ENCODE measurements at places on chromosomes 5 and 9.
A peak's percentile ranks its signal among the peaks of the same experiment; 100 is the strongest.

DNA sequence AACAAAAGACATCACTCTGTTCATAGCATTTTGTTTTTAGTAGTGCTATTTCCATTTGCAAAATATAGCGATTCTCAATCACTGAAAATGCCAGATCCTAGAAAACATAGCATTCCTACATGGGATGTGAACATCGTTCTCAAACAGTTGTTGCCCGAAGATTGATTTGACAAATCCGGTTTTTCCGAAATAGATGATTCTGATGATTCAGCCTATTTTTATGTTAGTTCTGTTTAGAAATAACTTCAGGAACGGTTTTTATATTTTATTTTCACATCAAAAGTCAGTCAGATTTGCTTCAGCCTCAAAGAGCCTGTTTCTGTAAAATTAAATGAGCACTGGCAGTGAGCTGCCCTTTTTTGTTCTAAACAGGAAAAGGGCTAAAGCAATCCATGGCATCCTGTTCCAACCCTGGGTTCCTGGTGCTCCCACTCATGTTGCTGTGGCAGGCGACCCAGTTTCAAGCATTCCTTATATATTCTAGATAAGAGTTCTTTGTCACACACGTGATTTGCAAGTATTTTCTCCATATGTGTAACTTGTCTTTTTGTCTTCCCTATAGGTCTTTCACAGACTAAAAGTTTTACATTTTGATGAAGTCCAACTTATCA lies 14.2 kb upstream of the PSIP1 start:
- no peak for DNase-seq

DNA sequence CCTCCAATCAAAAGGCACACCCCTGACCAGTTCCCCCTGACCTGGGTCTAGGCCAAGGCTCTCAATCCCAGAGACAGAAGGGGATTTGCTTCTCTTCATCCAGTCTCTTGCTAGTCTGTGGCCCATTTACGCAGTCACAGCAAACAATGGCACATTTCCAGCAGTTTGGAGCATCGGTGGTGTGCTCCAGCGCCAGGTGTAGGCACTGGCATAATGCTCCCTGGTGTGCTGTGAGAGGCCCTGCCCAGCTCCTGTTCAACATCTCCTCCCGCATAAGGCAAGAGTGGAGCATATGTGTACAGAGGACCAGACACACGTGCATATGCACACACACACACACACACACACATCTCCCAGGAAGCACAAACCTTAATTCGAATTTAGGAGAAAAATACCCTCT lies 79.5 kb upstream of the ERCC6L2 start:
- no peak for DNase-seq

DNA sequence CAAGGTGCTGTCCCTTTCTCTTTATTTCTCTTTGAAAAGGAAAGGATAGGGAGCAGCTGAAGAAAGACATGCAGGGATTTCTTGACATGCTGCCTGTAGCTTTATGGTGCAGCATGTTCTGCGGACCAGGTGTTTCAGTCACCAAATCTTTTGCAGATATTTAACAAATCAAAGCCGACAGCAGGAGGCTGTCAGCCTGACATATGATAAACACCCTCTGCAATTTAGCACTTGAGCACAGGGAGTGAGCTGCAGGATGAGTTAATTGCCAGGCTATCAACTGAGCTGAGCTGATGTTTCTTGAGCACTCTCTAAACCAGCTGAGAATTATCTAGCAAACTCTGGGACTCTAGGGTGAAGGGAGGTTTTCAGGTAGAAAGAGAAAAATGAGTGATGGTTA lies 212.8 kb upstream of the ATP10B start:
- no peak for DNase-seq

GRCh38 chr9:118536153-118536552 lies 832.0 kb downstream of the TLR4 start:
- DNase-seq = no peak

GRCh38 chr9:2338777-2339365 lies 282.7 kb upstream of the VLDLR start:
- DNase-seq = no peak

GRCh38 chr9:121640491-121641223 lies 10.8 kb upstream of the DAB2IP start:
- no peak for DNase-seq

DNA sequence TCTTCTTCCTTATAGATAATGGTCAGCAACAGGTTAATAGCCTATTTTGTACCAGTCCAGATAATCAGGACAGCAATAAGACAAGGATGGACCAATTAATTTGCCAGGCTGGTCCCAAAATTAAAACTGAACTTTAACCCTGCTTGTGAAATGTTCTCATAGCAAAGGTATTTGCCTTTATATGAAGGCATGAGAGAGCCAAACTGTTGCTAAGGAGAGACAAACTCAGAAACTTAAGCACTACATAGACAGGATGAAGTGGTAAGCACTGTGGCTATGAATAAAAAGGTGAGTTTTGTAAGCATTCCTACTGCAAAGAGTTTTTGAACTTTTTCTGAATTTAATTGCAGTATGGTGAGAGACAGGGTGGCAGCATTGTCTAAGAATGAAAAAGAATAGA lies 174.7 kb upstream of the PPP1R2B start:
- DNase-seq = no peak

DNA sequence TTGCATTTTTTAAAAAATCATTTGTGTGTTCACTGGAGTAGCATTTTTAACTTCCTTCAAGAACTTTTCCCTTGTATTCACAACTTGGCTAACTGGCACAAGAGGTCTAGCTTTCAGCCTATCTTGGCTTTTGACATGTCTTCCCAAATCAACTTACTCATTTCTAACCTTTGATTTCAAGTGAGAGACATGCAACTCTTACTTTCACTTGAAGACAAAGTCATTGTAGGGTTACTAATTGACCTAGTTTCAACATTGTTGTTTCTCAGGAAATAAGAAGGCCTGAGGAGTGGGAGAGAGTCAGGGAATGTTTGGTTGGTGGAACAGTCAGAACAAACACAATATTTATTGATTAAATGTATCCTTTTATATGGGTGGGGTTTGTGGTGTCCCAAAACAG lies 95.0 kb upstream of the C9orf72 start:
- no peak for DNase-seq

GRCh38 chr5:164359260-164360255 lies 854.1 kb downstream of the MAT2B start:
- no peak for DNase-seq

GRCh38 chr5:60916646-60917045 lies 28.2 kb downstream of the ERCC8 start:
- no peak for DNase-seq

GRCh38 chr9:107850653-107851052 lies 361.1 kb upstream of the KLF4 start:
- DNase-seq = no peak

DNA sequence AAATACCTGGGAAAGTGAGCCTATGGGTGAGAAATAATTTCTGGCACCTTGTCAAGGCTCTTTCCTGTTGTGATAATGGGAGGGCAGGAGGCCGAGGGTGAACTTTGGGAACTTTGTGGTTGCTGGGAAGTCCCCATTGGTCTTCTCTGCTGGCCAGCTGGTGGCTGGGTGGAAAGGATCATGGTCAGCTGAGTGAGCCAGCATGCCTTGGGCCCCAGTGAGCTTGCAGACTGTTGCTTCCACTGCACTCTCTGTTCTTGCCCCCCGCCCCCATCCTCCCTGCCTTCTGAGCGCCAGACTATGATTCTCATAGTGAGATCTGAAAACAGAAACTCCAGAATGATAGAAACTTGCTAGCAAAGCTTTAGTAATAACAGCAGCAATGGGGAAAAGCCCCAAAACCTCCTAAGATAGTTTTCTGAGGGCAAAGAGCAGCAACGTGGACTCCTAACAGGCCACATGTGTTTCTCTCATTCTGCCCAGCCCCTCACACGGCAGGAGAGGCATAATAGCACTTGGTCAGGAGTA lies 139.2 kb upstream of the SMARCA2 start:
- peak; percentile 53 for DNase-seq

- no peak for DNase-seq
These were observed 106.3 kb upstream of the FTMT start for GRCh38 chr5:121745407-121745806.

- no peak for DNase-seq
These were observed 8.4 kb upstream of the FSD1L start for GRCh38 chr9:105439428-105439827.

GRCh38 chr9:132409828-132410528 lies at the start of gene CFAP77:
CFAP77 (plus strand) TSS chr9:132410211; CDS start chr9:132410272, 61 bp downstream.
- no peak for DNase-seq

DNA sequence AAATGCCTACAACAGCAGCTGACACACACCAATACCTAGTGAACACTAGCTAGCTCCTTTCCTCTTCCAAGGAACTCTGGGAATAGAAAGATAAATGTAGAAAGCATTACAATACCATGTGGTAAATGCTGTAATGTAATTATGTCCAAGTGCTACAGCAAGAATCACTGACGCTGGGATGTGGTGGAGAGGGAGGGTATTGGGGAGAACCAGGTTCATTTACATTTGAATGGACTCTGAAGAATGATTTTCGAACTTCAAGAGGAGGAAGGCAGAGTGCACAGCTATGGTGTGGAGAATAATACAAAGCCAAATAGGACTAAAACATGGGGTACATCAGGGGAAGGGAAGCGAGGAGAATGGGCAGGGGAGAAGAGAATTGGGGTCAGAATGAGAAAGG lies 158.0 kb downstream of the CDK5RAP2 start:
- DNase-seq = no peak

DNA sequence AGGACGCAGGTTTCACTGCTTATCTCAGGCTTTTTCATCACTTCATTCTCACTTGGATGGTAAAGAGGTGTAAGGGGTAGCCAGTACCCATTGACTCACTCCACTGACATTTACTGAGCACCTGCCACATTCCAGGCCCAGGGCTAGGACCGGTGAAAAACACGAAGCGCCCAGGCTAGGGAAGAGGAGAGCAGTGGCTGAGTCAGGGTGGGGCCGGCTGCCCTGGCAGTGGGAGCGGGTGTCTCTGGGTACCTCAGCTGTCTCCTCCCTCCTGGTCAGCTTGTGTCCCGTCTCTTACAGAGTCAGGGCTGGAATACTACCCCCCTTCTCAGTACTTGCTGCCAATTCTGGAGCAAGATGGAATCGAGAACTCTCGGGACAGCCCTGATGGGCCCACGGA lies 22.2 kb downstream of the LRSAM1 start:
- no peak for DNase-seq

DNA sequence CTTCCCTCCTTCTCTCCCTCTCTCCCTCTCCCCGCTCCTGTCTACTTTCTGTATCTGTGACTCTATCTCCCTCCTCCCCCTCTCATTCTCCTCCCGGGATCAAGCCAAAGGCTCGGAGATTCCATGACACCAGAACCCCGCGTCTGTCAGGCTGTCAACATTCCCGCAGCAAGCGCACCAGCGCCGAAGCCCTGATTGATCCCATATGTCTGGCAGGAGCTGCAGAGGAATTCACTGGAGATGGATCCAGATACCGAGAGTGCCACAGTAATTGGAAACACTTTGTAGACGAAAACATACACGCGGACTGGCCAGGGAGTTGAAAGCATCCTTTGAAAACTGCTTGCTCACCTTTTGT lies 300 bp upstream of the SVEP1 start:
- DNase-seq = no peak

DNA sequence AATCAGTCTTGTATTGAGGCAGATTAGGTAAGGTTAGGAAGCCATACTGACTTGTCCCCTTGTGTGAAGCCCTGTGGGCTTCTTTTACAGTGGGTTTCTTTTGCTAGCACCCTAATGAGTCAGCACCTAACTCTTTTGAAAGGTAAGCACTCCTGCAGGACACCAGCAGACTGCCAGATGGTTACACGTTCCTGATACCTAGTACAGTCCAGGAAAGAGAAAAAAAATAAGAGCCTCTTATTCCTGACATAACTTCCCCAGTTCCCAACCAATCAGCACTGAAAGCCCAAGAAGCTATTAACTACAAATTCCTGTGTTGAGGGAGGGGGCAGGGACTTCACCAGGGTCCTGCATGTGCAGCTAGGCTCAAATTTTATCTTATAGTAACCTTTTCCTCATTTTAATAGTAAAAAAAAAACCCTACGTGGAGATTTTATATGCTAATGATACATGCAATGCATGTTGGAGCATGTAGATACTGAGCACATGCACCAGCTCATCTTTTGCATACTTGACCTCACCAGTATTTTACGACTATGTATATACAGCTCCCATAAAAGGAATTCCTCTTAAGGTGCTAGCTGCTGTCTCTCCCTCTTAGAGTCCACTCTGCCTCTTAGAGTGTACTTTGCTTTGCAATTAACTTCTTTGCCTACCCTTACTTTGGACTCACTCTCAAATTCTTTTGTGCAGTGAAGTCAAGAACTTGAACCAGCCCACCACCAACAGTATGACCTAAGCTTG lies 84.7 kb upstream of the RORB start:
- DNase-seq = no peak

GRCh38 chr9:81372628-81373191 lies 316.6 kb downstream of the TLE1 start:
- no peak for DNase-seq

GRCh38 chr5:89580976-89581375 lies 698.0 kb upstream of the MEF2C start:
- DNase-seq = no peak

DNA sequence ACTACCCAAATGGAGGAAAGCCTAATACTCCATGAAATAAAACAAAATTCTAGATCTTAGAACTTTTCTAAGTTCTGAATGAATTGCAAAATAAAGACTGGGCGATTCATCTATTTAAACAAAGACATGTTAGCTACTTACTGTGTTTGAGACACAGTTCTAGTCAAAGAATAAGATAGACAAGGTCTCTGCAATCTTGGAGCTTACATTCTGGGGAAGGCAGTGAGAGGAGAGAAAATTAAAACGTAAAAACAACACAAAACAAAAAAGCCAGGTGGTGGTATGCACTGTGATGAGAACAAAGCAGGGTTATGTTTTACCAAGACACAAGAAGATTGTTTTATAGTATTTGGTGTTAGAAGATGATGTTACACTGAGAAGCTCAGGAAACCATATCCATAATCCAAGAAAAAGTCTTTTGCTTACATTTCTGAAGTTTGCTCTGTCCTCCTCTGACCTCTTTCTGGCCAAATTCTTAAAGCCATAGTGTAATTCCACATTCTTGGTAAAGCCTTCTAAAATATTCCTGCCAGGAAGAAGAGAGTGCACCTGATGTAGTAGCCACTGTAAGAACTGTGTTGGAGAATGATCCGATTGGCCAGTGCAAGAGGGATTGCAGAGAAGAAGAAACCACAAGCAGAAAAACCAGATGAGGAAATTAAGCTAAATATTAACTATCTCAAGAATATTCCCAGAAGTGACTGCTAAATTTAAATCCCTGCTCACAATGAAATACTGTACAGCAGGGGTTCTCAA lies 218.4 kb downstream of the PCSK1 start:
- no peak for DNase-seq
